ENCODE measurements at places on chromosomes 4 and X.

DNA sequence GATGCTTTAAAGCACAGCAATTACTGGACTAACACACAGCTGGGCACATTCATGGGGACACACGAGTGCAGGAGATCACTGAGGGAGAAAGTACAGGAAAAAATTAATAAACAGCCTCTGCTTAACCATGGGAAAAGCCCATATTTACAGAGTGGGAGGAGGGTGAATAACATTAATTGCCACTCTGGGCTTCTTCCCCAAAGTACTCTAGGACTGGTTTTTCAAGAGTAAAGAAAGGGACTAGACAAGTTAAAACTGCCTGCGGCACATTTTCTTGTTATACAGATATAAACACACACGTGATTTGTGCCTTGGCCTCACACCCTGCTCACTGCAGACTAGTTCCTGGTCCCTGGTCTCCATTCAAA, 179.7 kb upstream of the TET2 start:
- no peak for DNase-seq

- DNase-seq: no peak
Measured at GRCh38 chr4:94131212-94131611, 76.5 kb upstream of the SMARCAD1 start.

DNA sequence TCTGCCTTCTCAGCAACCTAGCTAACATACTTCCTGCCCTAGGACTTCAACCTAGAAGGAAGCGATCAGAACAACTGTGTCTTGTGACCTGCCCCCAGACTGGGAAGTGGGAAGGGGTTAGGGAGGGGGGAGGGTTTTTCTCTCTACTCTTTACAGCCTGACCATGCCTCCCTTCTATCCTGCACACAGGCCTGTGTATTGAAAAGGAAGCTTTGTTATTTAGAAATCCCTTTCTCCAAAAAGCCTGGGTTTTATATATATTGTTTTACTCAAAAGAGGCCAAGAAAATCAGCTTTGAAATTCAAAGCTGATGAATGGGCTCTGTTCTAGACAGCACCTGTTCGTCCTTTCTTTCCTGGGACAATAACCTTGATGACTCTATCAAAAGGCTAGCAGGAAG, 35.2 kb upstream of the SMS start:
- no peak for DNase-seq

GRCh38 chr4:161167539-161167938, 996.3 kb downstream of the FSTL5 start:
- DNase-seq: no peak

GRCh38 chr4:14178421-14178820, 550.9 kb upstream of the BOD1L1 start:
- DNase-seq: peak; percentile 2

DNA sequence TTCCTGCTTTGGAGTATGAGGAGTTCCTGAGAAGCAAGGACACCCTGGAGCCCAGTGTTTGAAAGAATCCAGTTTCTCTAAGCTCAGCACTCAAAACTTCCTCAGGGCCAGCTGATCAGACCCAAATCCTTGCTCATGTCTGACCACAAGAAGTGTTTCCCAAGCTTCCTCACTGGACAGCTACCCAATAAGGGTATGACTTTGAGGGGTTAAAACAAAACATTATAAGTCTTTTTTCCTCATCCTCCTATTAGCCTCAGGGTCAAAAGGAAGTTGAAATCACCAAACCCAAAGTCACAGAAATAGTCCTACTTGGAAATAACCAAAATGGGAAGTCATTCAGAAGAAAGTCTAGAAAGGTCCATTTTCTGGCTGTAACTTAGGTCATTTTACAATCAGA, 13.7 kb downstream of the ZBTB33 start:
- no peak for DNase-seq

- no peak for DNase-seq
Measured at GRCh38 chr4:37667197-37668100, 18.7 kb downstream of the RELL1 start.

DNA sequence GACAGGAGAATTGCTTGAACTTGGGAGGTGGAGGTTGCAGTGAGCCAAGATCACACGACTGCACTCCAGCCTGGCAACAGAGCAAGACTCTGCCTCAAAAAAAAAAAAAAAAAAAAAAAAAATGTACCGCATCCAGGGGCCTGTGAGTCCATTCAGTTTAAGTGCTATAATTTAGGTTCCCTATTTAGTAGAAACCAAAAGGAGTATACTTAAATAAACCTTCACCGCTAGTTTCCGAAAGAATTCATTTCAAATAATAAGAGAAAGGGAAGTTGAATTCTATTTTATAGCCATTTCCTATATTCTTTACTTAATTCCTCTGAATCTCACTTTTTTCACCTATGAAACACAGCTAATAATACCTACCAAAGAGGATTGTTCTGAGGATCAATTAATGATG, 20.8 kb upstream of the LRBA start:
- no peak for DNase-seq

GRCh38 chrX:3124031-3124430, 82.8 kb downstream of the ARSF start:
- DNase-seq: no peak

DNA sequence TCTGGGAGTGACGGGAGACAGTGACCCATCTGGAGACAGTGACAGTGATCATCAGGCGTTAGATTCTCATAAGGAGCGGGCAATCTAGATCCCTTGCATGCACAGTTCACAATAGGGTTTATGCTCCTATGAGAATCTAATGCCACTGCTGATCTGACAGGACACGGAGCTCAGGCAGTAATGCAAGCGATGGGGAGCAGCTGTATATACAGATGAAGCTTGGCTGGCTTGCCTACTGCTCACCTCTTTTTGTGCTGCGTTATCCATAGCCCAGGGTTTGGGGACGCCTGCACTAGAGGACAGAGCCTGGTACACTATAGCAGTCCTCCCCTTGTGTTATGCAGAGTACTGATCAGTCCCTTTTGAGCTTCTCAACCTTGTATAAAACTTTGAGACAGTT, 23.5 kb downstream of the NFKB1 start:
- no peak for DNase-seq

GRCh38 chr4:13922459-13922858, 294.9 kb upstream of the BOD1L1 start:
- DNase-seq: no peak

DNA sequence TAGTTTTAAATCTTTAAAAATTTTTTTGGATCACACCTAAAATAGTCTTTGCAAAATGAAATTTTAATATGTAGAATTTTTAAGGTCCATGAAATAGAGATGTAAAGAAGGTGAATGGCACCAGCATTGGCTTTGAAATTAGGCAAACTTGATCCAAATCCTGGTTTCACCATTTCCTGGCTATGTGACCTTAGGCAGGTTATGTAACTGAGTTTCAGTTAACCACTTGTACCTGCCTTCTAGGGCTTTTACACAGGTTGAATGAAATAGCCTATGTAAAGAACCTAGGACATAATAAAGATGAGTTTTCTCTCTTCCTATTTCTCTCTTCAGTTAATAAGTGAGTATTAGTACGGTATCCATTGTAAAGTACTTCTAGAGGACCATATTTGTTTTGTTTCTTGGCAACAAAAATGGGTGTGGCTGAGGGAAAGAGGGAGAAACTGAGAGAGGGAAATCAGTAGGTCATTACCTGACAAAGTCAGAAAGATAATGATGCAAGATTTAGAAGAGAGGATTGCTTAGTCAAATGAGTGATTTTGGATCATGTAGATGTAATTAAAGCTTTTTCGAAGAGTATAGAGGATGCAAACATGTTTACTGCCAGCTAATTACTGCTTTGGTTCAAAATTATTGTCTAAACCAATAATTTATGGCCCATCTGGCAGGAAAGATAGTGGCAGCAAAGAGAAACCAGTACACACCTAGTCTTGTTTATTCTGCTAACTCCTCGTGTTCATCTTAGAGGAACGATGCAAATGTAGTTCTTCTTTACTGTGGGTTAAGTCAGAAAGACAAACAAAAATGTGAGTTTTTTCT, 81.9 kb downstream of the PDLIM5 start:
- DNase-seq: no peak

DNA sequence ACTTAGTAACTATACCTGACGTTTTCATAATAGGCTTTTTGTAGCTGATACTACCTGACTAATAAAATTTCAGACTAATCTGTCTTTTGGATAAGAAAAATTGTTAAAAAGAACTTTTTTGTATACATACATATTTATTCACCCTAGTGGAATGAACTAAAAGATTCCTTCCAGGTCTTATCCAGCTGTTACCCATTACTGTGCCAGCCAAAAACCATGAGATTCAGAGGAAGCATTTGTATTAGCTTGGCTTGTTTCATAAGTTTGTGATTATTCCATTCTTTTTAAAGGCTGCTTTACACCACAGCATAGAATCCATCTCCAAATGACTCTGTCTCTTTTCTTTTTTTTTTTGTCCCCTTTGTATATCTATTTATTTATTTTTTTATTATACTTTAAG, 149.4 kb downstream of the FAT4 start:
- DNase-seq: no peak

DNA sequence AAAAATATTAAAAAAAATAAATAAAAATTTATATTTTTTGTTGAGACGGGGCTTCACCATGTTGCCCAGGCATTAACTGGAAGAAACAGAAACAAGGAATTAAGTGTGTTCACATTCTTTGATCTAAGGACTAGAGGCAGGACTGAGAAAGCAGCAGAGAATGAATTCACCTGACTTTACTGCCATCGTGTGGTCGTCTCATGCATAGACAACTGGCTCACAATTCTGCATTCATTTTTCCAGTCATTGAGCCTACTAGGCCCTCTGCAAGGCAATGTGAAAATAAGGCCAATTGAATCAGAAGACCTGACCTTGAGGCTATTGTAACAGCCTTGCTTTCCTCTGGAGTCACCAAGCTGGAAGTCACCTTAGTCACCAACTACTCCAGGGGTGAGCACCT, 37.4 kb downstream of the LHFPL1 start:
- peak; percentile 38 for DNase-seq

DNA sequence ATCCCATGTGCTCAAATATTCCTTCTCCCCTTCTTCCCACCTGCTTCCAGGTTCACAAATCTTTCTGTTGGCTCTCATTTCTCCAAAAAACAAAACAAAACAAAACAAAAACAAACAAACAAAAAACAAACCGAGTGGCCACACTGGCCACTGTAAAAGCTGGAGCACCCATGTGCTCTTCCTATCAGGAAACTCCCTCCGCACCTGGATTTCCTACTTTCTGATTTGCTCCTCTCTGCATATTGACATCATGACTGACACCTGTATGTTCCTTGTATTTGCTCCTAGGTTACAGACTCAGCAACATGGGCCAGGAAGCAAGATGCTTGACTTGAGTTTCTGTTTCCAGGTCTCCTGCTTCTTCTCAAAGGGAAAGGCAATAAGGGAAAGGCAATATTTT, 258.8 kb downstream of the GPC3 start:
- DNase-seq: no peak

DNA sequence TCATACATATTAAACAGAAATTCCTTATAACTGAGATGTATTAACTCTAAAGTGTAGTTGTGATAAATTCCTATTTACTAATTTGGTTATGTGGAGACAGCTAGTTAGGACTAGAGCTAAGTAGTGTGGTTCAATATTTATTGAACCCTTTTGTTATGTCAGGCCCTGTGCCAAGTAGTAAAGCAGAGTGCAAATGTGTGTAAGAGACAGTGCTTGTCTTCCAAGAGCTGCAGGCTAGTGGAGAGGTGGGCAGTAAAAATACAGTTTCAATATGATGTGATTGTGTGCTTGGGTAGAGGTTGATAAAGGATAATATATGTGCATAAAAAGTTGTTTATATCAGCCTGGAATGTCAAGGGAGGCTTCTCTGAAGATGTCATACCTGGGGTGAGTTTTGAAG, 80.0 kb downstream of the TBC1D19 start:
- no peak for DNase-seq

- no peak for DNase-seq
Measured at GRCh38 chrX:40411340-40412111, 169.2 kb upstream of the ATP6AP2 start.

GRCh38 chrX:72081605-72082320, 50.0 kb downstream of the RTL5 start:
- DNase-seq: no peak

GRCh38 chr4:8675906-8676305, 83.3 kb downstream of the CPZ start:
- DNase-seq: no peak

DNA sequence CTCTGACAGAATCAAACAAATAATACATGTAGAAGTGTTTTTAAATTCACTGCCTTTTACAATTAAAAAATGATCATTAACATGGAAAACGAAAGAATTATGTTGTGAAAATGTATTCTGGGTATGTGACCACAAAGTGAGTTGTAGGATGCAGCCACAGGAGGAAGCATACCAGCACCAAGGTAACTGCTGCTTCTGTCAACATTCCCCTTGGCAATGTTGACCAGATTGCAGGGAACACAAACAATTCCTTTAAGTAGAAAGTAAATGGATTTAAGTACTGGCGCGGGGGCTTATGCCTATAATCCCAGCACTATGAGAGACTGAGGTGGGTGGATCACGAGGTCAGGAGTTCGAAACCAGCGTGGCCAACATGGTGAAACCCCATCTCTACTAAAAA, 1877.9 kb upstream of the PCDH7 start:
- DNase-seq: no peak

DNA sequence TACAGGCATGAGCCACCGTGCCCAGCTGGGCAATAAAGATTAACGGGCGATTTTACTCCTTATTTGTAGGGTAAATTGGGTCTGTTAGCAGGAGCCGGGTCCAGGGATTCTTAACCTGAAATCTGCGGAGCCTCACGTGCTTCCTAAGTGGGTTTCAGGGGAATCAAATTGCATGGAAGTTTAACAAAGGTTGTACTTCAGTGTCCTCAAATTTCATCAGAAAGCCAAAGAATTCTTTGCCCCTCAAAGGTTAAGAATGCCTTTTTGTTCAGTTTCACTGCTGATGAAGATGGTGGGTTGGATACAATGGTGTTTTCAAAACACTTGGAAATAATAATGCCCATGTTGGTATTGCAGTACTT, 67.9 kb downstream of the AFF1 start:
- DNase-seq: no peak

DNA sequence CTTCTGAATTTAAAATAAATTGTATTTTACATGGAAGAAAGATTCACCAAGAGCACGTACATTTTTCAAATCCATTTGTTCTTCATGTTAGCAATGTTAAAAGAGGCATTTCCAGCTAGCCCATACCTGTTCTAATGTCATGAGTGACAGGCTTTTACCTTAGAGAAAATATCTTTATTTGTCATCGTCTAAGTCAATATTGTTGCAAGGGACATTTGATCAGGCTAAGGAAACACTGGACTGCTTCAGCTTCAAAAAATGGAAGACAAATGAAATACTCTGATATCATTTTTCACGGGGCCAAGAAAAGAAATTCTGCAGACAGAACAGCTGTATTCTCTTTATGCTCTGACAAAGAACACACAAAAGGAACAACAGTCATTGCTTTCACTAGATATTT, 207.7 kb downstream of the RCHY1 start:
- no peak for DNase-seq

Measured in CD4-positive, alpha-beta T cell treated with Interleukin-12 subunit alpha and Interleukin-12 subunit beta, for 1 hour (primary cell).